Tibial nerve (tissue), 4 donors: ENCODE measurements at places on chromosomes 5 and 9. TPM values are rescaled to one million over a fixed set of nuclear protein-coding genes. Genes with fewer than 3 reads are reported as not detected.

The MYOT gene
- total RNA-seq, result 21.3 TPM

The ACTL7B gene
- total RNA-seq, result not detected

The LSM11 gene
- total RNA-seq, result 4.2 TPM

The CPLANE1 gene
- total RNA-seq, result 50.0 TPM

The ZFP2 gene
- total RNA-seq, result 2.4 TPM

The FAM153A gene
- total RNA-seq, result 6.1 TPM

The GCNT4 gene
- total RNA-seq, result 0.90 TPM
